ENCODE measurements at places on chromosomes 5 and 9.

- no peak for DNase-seq
Measured at GRCh38 chr5:154771383-154771901, 16.3 kb downstream of the LARP1 start.

GRCh38 chr5:11289208-11289607 is 528.2 kb upstream of the DAP start:
- DNase-seq, result no peak

GRCh38 chr5:59712836-59713497 is 180.6 kb downstream of the PDE4D start:
- no peak for DNase-seq

DNA sequence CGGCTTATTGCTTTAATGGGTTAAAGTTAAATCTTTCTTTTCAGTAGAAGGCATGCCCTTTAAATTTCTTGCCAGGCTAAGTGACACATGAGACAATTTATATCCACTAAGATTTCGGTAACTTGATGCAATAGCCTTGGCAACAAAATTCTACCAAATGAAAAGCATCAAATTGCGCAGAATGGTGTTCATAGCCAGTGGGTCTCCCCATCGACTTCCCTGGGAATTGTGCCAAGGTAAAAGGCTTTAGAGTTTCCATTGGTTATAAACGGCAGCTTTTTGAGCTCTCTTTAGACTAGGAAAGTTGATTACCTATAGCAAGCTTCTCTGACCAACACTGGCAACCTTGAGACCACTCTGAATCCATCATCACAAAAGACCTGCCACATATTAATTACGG is 358.4 kb downstream of the ARRDC3 start:
- DNase-seq, result no peak

Measured in T-helper 22 cell (primary cell).